Stimulated activated CD4-positive, alpha-beta T cell treated with anti-CD3 and anti-CD28 coated beads, Interleukin-1b, Interleukin-23, amount 100 ng/mL, for 24 hours (primary cell): ENCODE measurements at places on chromosomes 5 and 9.

- DNase-seq, result no peak
These were observed 125.4 kb downstream of the ADAMTS6 start for GRCh38 chr5:65356274-65356673.

GRCh38 chr5:431001-431710 is 11.8 kb upstream of the EXOC3 start:
- peak; percentile 42 for DNase-seq

GRCh38 chr5:164672205-164672604 is 1166.8 kb downstream of the MAT2B start:
- no peak for DNase-seq

- no peak for DNase-seq
These were observed 2.3 kb downstream of the WDR38 start for GRCh38 chr9:124855566-124855943.

DNA sequence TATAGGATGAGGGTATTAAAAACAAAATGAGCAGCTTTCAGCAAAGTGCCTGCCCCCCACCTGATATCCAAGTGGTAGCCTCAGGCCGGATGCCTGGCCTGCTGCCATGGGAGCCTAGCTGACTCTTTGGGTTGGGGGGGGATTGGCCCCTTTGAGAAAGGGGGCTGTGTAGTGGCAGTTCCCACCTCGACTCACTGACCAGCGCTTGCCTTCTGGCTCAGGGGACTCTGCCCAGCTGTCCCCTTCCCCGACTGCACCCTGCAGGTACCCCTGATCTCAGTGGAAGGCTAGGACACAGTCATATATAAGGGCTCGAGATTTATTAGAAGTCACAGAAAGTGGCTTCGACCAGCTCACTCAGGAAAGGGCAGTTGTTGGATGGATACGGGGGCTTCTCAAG is 1.5 kb upstream of the NEUROG1 start:
- DNase-seq, result no peak

DNA sequence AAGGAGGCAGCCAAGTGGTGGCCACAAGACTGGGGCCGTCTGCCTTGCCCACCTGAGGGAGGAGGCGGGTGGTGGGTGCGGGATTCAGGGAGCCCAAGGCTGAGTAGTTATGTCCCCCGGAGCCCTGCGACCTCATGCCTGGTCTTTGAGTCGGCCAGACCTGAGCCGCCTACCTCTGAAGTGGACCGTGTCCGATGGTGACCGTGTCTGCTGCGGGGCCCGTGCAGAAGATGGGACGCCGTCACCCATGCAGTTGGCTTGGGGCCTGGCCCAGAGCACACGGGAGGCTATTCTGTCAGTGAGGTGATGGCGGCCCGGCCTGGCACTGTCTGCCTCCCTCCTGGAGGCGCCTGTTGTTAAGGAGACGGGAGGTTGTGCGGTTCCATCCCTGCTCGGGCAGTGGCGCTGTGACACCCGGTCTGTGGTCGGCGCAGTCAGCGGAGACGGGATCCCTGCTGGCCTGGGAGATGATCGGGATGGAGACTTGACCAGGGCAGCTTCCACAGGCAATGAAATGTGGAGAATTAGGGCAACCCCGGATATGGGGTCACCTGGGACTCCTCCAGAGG is 62.5 kb upstream of the FCN2 start:
- no peak for DNase-seq

GRCh38 chr5:136446565-136446964 is 81.2 kb upstream of the TRPC7 start:
- no peak for DNase-seq

DNA sequence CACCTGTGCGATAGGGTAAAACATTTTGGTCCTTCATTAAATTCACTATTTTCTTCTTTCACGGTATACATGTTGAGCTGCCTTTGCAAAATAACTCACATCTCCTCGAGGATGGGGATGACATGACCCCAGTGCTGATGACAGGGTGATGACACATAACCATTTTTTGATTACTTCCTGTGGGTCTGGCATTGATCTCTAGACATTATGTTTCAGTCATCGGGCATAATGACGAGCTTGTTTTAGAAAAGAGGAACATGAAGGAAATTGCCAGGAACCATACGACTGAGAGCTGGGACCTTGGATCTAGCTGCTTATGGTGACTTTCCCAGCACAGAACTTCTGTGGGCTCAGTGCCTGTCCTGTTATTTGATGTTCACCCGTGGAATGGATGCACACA is 25.2 kb downstream of the COL5A1 start:
- DNase-seq, result no peak
